Placental pericyte (primary cell): ENCODE measurements at places on chromosomes 6 and 20. TPM values are rescaled to one million over a fixed set of nuclear protein-coding genes. Genes with fewer than 3 reads are reported as not detected.

Gene PABPC1L
- total RNA-seq, result 14.3 and 17.3 TPM in 2 replicates

Gene TTLL9
- 0.14 TPM in 1 of 2 replicates, not detected in the other for total RNA-seq

Gene PAK5
- total RNA-seq, result not detected in 2 replicates

Gene SOBP
- 0.44 and 1.9 TPM in 2 replicates for total RNA-seq

Gene BAK1
- total RNA-seq, result 19.9 and 28.3 TPM in 2 replicates

Gene FBXO9
- total RNA-seq, result 32.1 and 42.0 TPM in 2 replicates

Gene C6orf58
- not detected in 2 replicates for total RNA-seq

Gene NOX3
- under 0.01 TPM in 1 of 2 replicates, not detected in the other for total RNA-seq

Gene PKHD1
- total RNA-seq, result not detected in 2 replicates

Gene ADA
- 6.9 and 10.9 TPM in 2 replicates for total RNA-seq

Gene HLA-DQB1
- total RNA-seq, result 0.43 TPM in 1 of 2 replicates, not detected in the other

Gene ZC3H12D
- 0.14 and 0.22 TPM in 2 replicates for total RNA-seq

Gene EPPIN
- not detected in 2 replicates for total RNA-seq

Gene PTGIS
- total RNA-seq, result 0.14 and 4.6 TPM in 2 replicates
